ENCODE measurements at places on chromosomes 4 and X. TPM values are rescaled to one million over a fixed set of nuclear protein-coding genes. Genes with fewer than 3 reads are reported as not detected.

The SORCS2 gene
- not detected for total RNA-seq

DNA sequence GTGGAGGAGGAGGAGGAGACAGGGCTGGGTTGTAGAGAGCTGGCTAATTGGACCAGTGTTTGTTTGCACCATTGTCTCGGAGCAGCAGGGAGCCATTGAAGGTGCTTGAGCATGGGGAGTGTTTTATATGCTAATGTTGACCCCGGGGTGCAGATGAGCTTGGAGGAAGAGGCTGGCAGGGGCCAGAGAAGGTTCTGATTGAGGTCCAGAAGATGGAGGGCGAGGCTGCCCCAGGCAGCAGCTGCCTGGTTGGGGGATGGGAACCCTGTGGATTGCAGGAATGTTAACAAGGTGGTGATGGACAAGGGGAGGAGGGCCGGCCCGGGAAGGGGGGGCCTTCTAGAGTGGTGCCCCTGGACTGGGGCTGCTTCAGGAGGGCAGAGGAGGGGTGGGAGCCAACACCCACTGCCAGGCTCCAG lies 18.0 kb downstream of the DOK7 start:
- no peak for DNase-seq

The APELA gene
- total RNA-seq: not detected

GRCh38 chrX:66233209-66233608 lies 69.2 kb downstream of the HEPH start:
- DNase-seq: no peak

The ARHGAP6 gene
- total RNA-seq: not detected

Data from activated CD4-positive, alpha-beta T cell treated with anti-CD3 and anti-CD28 coated beads, Interleukin-2, amount 10 ng/mL, durations not matched to agents 7 days and 5 days (primary cell).